Muscle of back (tissue), 13 donors: ENCODE measurements at places on chromosomes 6 and 20.

- no peak for DNase-seq
Observed at GRCh38 chr6:157693867-157694266, 129.2 kb upstream of the SNX9 start.

- no peak for DNase-seq
Observed at GRCh38 chr6:95596021-95596420, 18.7 kb downstream of the MANEA start.

DNA sequence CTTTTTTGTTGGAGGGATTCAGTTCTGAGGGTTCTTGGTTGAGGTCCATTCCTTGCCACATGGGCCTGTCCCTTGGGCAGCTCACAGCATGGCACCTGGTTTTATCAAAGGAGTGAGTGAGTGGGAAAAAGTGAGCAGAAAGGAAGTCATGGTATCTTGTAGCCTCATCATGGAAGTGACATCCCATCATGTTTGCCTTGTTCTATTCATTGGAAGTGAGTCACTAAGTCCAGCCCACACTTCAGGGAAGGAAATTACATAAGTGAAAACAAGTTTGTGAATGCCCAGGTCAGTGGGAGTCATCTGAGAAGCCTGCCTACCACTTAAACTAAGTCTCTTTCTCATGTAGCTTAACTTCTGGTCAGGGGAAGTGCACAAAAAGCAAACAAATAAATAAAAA, 32.8 kb upstream of the ZNFX1 start:
- no peak for DNase-seq

DNA sequence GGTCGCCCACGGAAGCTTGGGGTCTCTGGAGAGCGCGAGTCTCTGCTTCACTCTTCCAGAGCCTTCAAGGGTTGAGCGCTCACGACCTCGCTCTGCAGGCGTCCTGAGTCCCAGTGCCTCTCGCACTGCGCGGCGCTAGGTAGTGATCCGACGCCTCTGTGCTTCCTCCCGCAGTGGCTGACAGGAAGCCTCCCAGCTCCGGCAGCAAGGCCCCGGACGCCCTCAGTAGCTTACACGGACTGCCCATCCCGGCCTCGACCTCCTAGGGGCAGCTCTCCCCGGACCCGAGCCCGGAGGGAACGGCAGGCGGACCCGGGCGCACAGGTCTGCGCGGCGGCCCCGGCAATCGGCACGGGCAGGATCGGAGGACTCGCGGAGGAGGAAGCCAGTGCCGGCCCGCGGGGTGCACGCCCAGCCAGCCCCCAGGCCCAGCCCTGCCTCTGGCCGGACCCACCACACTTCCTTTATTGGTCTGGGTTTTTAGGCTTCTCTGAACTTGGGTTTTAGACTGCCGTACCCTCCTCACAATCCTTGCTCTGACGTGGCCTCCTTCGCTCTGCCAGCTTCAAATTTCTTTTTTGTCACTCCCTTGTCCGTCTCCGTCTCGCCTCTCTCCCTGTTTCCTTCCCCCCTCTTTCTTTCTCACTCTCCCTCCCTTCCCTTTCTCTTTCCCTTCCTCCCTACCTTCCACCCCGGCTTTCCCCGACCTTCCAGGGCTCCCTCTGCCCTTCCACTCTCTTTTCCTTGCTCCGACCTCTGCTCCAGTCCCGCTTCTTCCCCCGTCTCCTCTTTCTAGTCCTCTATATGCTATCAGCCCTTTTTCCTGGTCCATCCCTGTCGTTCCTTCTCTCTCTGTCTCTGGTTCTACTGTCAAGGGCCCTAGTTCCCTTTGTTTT, 9.1 kb downstream of the PAX1 start:
- no peak for DNase-seq

DNA sequence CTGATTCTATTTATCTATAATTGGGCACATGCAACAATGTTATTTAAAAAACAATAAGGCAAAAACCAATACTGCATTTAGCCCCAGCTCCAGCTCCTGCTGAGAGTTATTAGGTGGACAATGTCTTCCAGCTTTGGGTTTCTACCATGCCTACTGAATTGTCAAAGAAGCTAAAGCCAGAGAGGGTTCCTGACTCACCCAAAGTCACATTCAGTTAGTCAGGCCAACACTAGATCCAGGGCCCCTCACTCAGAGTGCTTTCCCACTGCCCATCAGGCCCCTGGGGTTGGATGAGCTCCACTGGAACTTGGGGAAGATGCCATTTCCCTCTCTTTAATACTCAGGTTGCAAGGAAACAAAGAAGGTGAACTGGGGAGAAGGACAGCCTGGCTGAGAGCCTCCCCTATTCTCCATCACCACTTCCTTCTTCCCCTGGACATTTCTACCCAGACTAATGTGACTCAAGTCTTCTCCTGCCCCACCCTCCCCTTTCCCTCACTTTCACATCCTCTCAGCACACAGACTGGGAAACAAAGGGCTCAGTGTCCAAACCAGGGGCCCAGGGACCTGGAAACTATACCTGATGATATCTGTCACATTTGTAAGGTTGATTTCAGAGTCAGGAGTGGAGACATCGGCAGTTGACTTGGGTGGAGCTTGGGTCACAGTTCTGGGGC, 6.0 kb downstream of the TREM1 start:
- DNase-seq, result no peak

GRCh38 chr20:22159276-22159675, 425.1 kb downstream of the FOXA2 start:
- no peak for DNase-seq
